ENCODE measurements at places on chromosomes 4 and X.
A peak's percentile ranks its signal among the peaks of the same experiment; 100 is the strongest.

DNA sequence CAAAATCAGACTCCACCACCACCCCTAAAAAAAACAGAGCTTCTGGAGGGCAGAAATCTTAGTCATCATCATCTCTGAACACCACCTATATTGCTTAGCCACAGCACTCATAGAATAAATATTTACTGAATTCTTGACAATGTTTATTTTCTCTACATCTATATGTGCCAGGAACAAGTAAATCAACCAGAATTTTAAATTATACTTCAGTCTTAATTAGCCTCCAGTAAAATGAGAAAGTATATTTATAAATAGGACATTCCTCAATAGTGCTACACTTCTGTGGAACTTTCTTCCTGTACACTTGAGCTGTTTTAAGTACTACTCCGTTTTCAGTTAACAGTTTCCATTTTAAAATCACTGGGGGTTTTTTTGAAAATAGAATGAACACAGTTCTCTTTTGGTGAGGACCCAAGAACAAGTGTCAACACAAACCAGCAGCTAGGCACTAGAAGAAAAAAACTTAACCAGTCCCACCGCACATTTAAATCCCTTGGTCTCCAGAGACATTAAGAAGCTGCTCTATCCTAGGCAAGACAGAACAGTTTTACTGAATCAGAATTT is 25.5 kb downstream of the SMIM14 start:
- H3K36me3 ChIP-seq = no peaks in the 10 kb centered on the region
- peak overlapping the region; percentile 78 for H3K27ac ChIP-seq
- peak overlapping the region; percentile 21 for H3K4me3 ChIP-seq
- peaks cover 72% of the 10 kb centered on the region for H3K4me1 ChIP-seq
- H3K27me3 ChIP-seq = no peaks in the 10 kb centered on the region

DNA sequence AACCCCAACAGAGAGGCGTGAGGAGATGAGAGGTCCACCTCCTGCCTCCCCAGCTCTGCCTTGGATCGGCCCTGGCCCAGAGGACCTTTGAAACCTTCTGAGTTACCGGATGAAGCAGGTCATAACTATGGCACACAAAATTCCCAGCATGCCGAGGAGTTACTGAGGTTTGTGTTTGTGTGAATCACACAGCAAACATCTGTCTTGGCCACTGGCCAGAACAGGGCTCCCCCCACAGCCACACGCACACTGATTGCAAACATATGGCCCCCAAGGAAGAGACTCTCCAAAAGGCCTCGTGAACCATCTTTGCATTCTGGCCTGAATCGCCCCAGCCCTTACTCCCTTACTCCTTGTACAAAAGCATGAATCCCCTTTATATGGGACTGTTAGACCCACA is 18.9 kb downstream of the RPS4X start:
- H3K36me3 ChIP-seq = no peaks in the 10 kb centered on the region
- H3K27ac ChIP-seq = no peak overlapping the region
- no peak overlapping the region for H3K4me3 ChIP-seq
- peaks cover 9% of the 10 kb centered on the region for H3K4me1 ChIP-seq

DNA sequence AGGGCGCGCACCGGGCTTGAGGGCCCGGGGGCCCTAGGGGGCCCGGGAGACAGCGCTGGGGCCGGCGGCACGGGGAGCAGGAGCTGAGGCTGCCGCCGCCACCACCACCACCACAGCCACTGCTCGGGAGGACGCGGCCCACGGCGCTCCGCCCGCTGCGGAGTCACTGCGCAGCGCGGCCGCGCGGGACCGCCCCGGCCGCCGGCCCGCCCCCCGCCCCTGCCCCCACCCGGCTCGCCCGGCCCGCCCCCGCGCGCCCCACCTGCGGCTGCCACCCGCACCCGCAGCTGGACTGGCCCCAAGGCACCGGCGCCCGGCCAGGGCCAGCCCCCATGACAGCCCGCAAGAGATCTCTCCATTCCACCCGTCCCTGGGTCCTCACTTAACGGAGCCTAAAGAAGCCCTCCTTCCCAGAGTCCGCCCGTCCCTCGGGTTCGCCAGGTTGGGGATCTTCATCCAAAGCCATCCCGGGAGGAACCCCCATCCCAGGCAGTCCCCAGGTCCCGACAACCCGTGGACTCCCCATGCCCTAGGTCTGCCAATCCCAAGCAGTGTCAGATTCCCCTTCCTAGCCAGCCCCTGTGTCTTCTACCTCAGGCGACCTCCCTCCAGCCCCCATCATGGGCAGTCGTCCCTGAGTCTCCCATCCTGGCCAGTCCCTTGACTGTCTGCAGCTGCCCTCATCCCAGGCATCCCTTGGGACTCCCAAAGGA is 40.0 kb upstream of the IQSEC2 start:
- peak overlapping the region; percentile 83 for H3K4me3 ChIP-seq
- no peak overlapping the region for H3K27ac ChIP-seq
- peaks cover 17% of the 10 kb centered on the region for H3K27me3 ChIP-seq
- H3K4me1 ChIP-seq = 0 out of 2 replicates have a peak, but pooled peaks cover 9% of the 10 kb centered on the region

DNA sequence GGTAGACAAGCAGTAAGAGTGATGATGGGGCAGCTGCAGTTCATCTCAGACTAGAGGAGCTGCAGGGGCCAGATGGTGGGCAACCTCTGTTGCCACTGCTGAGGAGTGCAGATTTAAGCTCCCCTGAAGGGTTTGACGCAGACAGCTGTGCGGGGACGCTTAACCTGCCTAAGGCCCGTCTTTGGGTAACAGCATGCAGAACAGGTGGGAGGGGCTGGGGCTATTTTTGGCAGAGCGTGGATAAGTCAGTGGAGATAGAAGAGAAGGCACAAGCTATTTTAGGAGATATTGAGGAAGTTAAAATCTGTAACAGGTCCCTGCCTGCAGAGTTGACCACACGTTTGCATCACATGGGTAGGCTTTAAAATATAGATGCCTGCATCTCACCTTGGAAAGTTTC is 10.5 kb downstream of the CD99 start:
- DNase-seq = no peak
- peaks cover 29% of the 10 kb centered on the region for H3K4me1 ChIP-seq
- peaks cover 4% of the 10 kb centered on the region for H3K36me3 ChIP-seq
- H3K4me3 ChIP-seq = no peak overlapping the region
- no peak overlapping the region for H3K27ac ChIP-seq

GRCh38 chrX:105109936-105110335 is 110.6 kb downstream of the TEX13A start:
- no peak for DNase-seq
- no peak overlapping the region for H3K27ac ChIP-seq
- H3K36me3 ChIP-seq = no peaks in the 10 kb centered on the region
- H3K27me3 ChIP-seq = no peaks in the 10 kb centered on the region
- H3K4me1 ChIP-seq = no peaks in the 10 kb centered on the region

DNA sequence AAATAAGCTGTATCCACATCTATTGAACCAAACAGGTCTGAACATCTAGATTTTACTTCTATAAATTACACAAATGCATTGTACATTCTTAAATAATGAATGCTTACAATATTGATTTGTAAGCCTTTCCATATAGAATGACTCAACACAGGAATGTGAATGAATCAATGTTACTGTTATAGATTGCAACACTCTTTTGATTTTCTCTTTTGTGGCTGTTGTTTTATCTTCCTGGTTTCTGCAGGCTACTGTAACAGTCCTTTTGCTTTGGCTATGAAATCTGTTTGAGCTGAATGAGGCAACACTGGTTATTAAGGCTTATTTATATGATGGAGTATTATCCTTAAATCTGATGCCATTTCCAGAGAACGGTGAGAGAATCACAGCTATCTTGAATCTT is 49.5 kb downstream of the GPR50 start:
- H3K36me3 ChIP-seq = no peaks in the 10 kb centered on the region
- DNase-seq = peak; percentile 20
- H3K4me1 ChIP-seq = no peaks in the 10 kb centered on the region
- peaks cover 13% of the 10 kb centered on the region for H3K27me3 ChIP-seq

DNA sequence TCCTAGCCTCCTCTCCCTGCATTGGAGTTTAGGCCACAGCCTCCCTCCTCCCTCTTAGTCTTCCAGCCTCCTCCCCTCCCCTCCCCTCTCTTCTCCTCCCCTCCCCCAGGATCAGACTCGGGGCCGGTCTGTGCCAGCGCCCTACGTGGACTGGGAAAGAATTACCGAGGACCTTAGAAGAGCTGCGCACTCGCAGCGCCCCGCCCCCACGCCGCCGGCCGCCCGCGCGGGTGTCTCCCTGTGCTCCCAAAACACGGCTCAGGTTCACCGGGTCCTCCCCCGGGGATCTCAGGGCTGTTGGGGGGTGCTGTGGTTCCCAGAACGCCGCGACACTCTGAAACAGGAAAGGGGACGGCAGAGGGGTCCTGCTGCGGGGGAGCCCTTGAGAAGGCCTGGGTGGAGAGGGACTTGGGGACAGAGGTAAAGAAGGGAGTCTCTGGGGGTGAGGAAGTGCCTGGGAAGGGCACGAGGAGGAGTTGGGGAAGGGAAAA is 122.3 kb upstream of the TBL1X start:
- H3K4me3 ChIP-seq = no peak overlapping the region
- H3K4me1 ChIP-seq = peaks cover 24% of the 10 kb centered on the region
- no peak overlapping the region for H3K27ac ChIP-seq
- no peaks in the 10 kb centered on the region for H3K27me3 ChIP-seq
- peak; percentile 87 for DNase-seq
- H3K36me3 ChIP-seq = no peaks in the 10 kb centered on the region

DNA sequence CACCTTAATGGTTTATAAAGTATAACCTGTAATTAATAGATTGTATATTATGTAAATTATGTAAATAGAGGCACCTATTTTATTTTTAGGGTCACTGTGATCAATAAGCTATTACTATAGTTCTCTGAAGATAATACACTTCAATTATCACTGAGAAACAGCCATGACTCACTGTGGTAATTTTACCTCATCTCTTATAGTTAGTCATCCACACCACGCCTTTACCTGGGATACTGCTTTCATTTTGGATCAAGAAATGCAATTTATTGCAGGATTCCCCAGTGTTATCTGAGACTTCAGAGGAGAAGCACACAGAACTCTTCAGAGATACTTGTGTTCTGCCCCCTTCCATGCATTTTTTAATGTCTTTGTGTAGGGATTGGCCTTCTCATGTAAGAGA is 348.1 kb upstream of the ATOH1 start:
- H3K4me1 ChIP-seq = peaks cover 39% of the 10 kb centered on the region
- no peaks in the 10 kb centered on the region for H3K27me3 ChIP-seq
- H3K36me3 ChIP-seq = no peaks in the 10 kb centered on the region

- no peak overlapping the region for H3K4me3 ChIP-seq
- peaks cover 79% of the 10 kb centered on the region for H3K27me3 ChIP-seq
- H3K27ac ChIP-seq = no peak overlapping the region
- peaks cover 6% of the 10 kb centered on the region for H3K4me1 ChIP-seq
Measured at GRCh38 chr4:112517067-112517634, 1.2 kb upstream of the NEUROG2 start.

DNA sequence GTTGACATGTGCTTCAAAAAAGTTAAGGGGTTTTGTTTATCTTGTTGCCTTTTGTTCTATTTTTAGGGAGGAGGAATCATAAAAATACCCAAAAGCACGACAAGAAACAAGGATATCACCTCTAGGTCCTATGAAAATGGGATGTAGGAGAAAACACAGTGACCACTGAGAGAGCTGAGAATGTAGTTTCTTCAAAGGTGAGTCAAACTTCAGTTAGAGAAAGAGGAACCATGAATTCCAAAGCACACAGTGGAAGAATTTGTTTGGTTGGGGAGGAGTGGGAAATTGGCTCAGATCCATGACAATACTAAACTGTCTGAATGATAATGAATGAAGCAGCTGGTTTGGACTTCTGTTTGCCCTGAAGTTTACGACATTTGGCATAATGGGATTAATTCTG is 19.1 kb upstream of the FRYL start:
- 0 out of 2 replicates have a peak overlapping the region, but pooled peaks have one; percentile 9 for H3K4me3 ChIP-seq
- no peaks in the 10 kb centered on the region for H3K27me3 ChIP-seq
- H3K36me3 ChIP-seq = no peaks in the 10 kb centered on the region
- DNase-seq = peak; percentile 71
- peak overlapping the region; percentile 87 for H3K27ac ChIP-seq

DNA sequence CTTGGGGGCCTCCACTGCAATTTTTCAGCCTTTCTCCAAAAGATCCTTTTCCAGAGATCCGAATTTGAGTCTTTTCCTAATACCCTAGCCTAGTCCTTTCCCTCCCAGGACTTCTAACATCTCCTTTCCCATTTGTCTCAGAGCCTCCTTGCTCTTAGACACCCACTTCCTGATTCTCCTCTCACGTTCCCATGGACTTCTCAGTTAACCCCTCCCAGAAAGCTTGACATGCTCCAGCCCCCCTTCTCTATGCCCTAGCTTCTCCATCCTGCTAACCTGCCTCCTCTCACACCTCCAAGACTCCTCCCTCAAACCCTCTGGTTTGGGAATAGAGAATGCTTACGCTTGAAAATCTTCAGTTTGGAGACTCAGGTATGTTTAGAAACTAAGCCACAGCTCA is 2.5 kb downstream of the UBA1 start:
- no peak overlapping the region for H3K27ac ChIP-seq
- no peaks in the 10 kb centered on the region for H3K27me3 ChIP-seq
- no peak for DNase-seq
- peaks cover 51% of the 10 kb centered on the region for H3K4me1 ChIP-seq
- H3K36me3 ChIP-seq = peaks cover 26% of the 10 kb centered on the region

DNA sequence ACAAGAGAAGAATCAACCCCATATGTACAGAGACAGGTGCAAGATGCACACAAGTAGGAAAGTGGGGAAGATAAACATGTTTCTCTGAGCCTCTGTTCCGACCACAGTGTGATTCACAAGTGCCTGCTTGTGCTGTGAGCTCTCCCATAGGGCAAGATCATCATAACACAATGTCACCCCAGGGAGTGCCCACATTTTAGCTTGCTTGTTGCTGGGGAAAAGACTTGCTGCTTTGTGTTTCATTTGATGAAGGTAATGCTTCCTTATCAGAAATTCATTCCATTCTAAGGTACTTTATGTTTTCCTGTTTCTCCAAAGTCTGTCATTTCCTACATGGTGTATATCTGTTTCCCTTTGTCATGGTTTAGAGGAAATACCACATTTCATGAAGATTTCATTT is 304.5 kb upstream of the DIPK2B start:
- peaks cover 43% of the 10 kb centered on the region for H3K4me1 ChIP-seq
- no peak overlapping the region for H3K4me3 ChIP-seq
- H3K27me3 ChIP-seq = no peaks in the 10 kb centered on the region

GRCh38 chr4:55157559-55158277 is 32.3 kb upstream of the KDR start:
- no peaks in the 10 kb centered on the region for H3K36me3 ChIP-seq
- H3K27ac ChIP-seq = no peak overlapping the region

DNA sequence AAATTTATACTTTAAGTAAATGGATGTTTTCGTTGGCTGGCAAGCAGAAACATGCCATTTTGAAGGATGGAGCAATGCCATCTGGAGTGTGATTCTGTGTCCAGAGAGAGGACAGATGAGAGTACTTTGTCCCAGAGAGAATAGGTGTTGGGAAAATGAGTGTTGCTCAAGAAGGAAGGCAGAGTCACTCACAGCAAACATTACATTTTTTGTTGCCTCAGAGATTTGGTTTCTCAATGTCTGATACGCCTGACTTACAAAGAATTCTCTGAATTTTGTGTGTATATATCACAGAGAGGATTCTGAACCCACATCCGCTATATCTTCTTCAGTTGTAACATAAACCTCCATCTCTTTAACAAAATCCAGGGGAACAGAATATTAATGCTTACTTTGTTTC is 102.8 kb upstream of the PCDH18 start:
- no peaks in the 10 kb centered on the region for H3K4me1 ChIP-seq
- no peaks in the 10 kb centered on the region for H3K27me3 ChIP-seq
- DNase-seq = peak; percentile 26
- no peaks in the 10 kb centered on the region for H3K36me3 ChIP-seq
- H3K4me3 ChIP-seq = no peak overlapping the region

GRCh38 chr4:40492691-40493090 is 137.0 kb downstream of the RBM47 start:
- no peaks in the 10 kb centered on the region for H3K27me3 ChIP-seq
- no peak overlapping the region for H3K4me3 ChIP-seq
- no peaks in the 10 kb centered on the region for H3K36me3 ChIP-seq
- no peak for DNase-seq
- peaks cover 8% of the 10 kb centered on the region for H3K4me1 ChIP-seq

- no peak overlapping the region for H3K4me3 ChIP-seq
- no peaks in the 10 kb centered on the region for H3K4me1 ChIP-seq
- no peak for DNase-seq
- H3K27me3 ChIP-seq = no peaks in the 10 kb centered on the region
Measured at GRCh38 chrX:10811111-10811510, 190.7 kb upstream of the MID1 start.
